SJSA1 (cell line): ENCODE measurements at places on chromosomes 11 and 22. TPM values are rescaled to one million over a fixed set of nuclear protein-coding genes. Genes with fewer than 3 reads are reported as not detected.

DNA sequence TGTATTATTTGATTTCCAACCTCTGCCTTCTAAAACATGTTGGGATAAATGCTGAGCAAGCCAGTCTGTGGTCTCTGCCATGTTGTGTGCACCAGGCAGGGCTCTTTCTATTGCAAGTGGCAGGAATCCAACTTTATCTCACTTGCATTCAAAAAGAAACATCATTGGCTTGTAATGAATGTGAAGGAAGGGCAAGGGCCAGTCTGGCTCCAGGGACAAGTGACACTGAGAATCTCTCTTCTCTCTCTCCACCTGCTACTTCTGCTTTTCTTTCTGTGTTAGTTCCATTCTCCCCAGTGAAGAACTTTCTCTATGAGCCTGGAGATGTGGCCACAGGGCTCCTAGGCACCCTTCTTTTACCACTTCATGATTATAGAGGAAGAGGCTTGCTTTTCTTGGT is 329.9 kb upstream of the NCAM1 start:
- H3K36me3 ChIP-seq = no peaks in the 10 kb centered on the region
- DNase-seq = no peak
- H3K27ac ChIP-seq = no peak overlapping the region
- H3K27me3 ChIP-seq = no peaks in the 10 kb centered on the region

GRCh38 chr11:34960277-34960676 is 43.9 kb downstream of the PDHX start:
- H3K4me3 ChIP-seq = no peak overlapping the region
- no peaks in the 10 kb centered on the region for H3K4me1 ChIP-seq
- H3K36me3 ChIP-seq = peaks cover 18% of the 10 kb centered on the region
- no peaks in the 10 kb centered on the region for H3K27me3 ChIP-seq

DNA sequence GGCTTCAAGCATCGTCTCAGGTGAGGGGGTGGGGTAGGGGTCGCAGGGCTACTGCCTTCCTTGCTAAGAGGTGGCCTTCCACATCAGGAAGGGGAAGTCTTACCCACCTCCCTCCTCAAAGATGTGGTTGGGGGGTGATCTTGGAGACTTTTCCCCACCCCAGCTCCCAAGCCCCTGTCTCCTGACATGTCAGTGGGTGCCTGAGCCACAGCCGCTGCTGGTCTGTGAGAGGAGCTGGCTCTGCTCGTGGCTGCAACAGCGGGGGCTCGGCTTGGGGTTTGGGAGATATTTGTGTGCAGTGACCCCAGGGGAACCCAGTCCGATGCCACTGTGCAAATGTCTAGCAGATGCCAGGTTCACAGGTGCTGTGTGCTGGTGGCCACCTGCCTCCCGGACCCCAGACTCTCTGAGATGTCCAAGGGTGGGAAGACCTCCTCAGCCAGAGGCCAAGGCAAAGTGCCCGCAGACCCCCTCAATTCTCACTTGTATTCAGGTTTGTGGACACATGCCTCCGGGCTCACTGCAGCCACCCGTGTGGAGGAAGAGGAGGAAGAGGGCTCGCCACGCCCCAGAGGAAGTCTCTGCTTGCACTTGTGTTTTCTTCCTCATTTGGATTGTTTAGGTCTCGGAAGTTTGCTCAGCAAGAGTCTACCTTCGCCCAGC is 1.9 kb downstream of the KCNQ1 start:
- H3K36me3 ChIP-seq = no peaks in the 10 kb centered on the region
- H3K4me1 ChIP-seq = peaks cover 5% of the 10 kb centered on the region
- H3K4me3 ChIP-seq = no peak overlapping the region
- H3K27ac ChIP-seq = no peak overlapping the region

- H3K27me3 ChIP-seq = no peaks in the 10 kb centered on the region
- H3K36me3 ChIP-seq = peaks cover 86% of the 10 kb centered on the region
- no peak overlapping the region for H3K4me3 ChIP-seq
- DNase-seq = no peak
- no peak overlapping the region for H3K27ac ChIP-seq
- peaks cover 11% of the 10 kb centered on the region for H3K4me1 ChIP-seq
These were observed 47.7 kb downstream of the DKK3 start for GRCh38 chr11:11960687-11961086.

The EMSY gene
- 8.8 and 21.7 TPM in 2 replicates for total RNA-seq

The OR5AK2 gene
- total RNA-seq = not detected in 2 replicates

DNA sequence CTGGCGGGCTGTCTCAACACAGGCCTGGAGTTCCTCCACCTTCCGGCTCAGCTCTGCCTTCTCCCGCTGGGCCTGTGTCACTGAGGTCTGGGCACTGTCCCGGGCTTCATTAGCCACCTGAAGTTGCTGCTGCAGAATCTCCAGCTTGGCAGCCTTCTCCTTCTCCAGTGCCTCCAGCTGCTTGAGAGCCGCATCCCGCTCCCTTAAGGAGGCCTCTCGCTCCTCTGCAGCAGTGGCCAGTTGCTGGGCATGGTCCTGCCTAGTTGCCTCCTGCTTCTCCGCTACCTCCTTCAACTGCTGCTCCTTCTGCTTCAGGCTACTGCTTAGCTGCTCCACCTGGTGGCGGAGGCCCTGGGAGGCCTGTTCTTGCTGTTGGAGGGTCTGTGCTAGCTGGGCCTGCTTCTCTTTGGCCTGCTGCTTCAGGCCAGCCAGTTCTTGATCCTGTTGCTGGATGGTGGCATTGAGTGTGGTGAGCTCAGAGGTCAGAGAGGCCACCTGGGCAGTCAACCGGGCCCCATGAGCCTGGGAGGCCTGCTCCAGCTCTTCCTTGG is 16.9 kb downstream of the IL18BP start:
- no peak overlapping the region for H3K27ac ChIP-seq
- no peak for DNase-seq
- no peaks in the 10 kb centered on the region for H3K27me3 ChIP-seq

GRCh38 chr22:48459259-48459658 is 1368.4 kb downstream of the BRD1 start:
- no peaks in the 10 kb centered on the region for H3K36me3 ChIP-seq
- H3K27me3 ChIP-seq = no peaks in the 10 kb centered on the region
- H3K4me3 ChIP-seq = no peak overlapping the region
- no peak overlapping the region for H3K27ac ChIP-seq
- peak; percentile 30 for DNase-seq

GRCh38 chr11:73659961-73660360 is 13.6 kb downstream of the PLEKHB1 start:
- no peaks in the 10 kb centered on the region for H3K36me3 ChIP-seq
- no peak for DNase-seq
- H3K27me3 ChIP-seq = no peaks in the 10 kb centered on the region
- H3K4me3 ChIP-seq = no peak overlapping the region
- H3K27ac ChIP-seq = no peak overlapping the region

DNA sequence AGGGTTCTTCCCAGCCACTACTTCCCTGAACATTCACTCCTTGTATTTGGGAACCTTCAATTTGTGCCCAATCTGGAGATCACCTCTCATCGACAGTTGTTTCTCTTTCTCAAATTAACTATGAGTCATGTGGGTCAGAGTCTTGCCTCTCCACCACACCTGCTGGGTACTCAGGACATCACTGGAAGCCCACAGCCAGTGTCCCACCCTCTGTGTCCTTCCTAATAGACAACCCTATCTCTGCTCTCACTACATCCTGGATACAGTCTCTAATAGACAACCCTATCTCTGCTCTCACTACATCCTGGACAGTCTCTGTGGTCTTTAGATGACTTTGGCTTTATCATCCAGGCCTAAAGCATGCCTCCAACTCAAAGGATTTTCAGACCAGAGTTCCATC is 70.1 kb downstream of the ARL14EP start:
- DNase-seq = no peak
- no peak overlapping the region for H3K27ac ChIP-seq
- no peaks in the 10 kb centered on the region for H3K36me3 ChIP-seq
- no peaks in the 10 kb centered on the region for H3K4me1 ChIP-seq
- H3K27me3 ChIP-seq = no peaks in the 10 kb centered on the region

GRCh38 chr11:18802381-18803257 is 11.0 kb upstream of the PTPN5 start:
- DNase-seq = peak; percentile 15
- no peak overlapping the region for H3K27ac ChIP-seq
- no peak overlapping the region for H3K4me3 ChIP-seq
- H3K4me1 ChIP-seq = no peaks in the 10 kb centered on the region
- no peaks in the 10 kb centered on the region for H3K36me3 ChIP-seq
- H3K27me3 ChIP-seq = no peaks in the 10 kb centered on the region

The OLFML1 gene
- 0.09 and 1.1 TPM in 2 replicates for total RNA-seq

The DDX25 gene
- total RNA-seq = not detected in 2 replicates

DNA sequence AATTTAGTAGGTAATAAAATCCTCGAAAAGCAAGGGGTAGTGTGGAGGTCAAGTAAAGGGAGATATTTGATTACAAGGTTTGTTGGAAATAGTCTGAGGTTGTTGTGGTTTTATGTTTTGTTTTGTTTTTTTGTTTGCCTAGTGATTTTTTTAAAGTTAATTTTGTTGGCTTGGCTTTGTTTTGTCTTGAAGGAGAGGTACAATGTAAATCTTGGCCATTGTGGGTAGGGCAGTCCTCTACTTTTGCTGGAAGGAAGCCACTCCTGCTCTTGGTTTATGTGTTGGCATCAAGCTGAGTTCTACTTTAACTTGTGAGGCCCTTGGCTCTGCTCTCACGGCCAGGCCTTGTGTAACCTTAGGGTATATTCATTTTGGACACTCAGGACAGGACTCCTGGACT is 3.2 kb downstream of the AMOTL1 start:
- H3K27ac ChIP-seq = no peak overlapping the region
- no peak for DNase-seq
- H3K4me1 ChIP-seq = peaks cover 12% of the 10 kb centered on the region
- H3K36me3 ChIP-seq = no peaks in the 10 kb centered on the region
- no peak overlapping the region for H3K4me3 ChIP-seq

- H3K4me1 ChIP-seq = no peaks in the 10 kb centered on the region
- H3K36me3 ChIP-seq = no peaks in the 10 kb centered on the region
- H3K27ac ChIP-seq = no peak overlapping the region
- H3K27me3 ChIP-seq = no peaks in the 10 kb centered on the region
These were observed 429.0 kb downstream of the SOX6 start for GRCh38 chr11:15927196-15927863.

The ACR gene
- not detected in 2 replicates for total RNA-seq

The ROM1 gene
- total RNA-seq = 3.1 and 10.4 TPM in 2 replicates

DNA sequence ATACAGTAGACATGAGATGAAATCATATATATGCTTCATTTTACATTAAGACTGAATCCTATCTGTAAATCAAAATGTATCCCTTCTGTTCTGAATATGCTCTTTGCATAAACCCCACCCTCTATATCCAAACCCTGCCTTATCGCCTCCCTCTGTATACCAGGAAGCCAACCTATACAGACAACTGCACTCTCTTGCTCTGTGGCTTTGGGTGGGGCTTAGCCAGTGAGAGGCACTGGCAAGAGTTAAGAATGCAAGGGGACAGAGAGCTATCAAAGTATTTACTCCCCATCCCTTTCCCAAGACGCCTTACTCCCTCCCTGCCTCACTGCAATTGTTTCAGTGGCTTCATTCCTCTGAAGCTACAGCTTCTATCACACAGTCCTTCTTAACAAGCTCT is 309.8 kb downstream of the TTC28 start:
- no peaks in the 10 kb centered on the region; the same call in 1 of the 2 replicates for H3K4me1 ChIP-seq
- no peak overlapping the region for H3K4me3 ChIP-seq
- DNase-seq = no peak
- no peaks in the 10 kb centered on the region for H3K27me3 ChIP-seq
- H3K36me3 ChIP-seq = no peaks in the 10 kb centered on the region

The CENPM gene
- 26.2 and 51.9 TPM in 2 replicates for total RNA-seq

DNA sequence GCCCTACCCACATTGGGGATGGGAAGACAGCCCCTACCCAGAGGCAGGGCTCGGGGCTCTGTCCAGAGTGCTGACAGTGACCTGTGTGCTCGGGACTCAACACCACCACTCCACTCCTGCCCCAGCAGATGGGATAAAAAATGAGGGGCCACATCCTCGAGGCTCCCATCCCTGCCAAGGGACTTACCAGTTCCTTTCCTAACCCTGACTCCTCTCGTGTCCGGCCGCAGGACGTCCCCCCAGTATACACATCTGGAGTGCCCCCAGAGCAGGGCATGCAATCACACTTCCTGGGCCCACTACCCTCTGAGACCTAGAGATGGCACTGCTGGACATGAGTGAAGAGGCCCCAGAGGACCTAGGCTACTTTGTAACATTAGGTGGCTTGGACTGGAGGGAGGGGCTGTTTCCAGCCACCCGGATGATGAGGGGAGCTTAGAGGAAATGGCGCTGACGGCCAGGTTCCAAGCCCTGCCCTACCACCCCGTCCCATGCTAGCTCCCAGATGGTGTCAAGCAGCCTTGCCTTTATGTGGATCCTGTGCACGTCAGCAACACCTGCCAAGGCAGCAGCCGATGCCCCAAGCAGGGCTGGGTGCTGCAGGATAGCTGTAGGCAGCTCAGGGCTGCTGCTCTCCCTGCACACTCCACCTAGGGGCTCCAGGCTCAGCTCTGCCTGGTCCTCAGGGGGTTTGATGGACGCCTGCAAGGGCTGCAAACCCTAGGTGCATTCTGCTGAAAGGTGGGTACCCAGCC is 86.6 kb downstream of the DGCR2 start:
- H3K4me1 ChIP-seq = no peaks in the 10 kb centered on the region
- H3K4me3 ChIP-seq = no peak overlapping the region
- peaks cover 17% of the 10 kb centered on the region for H3K36me3 ChIP-seq
- no peak overlapping the region for H3K27ac ChIP-seq
- no peaks in the 10 kb centered on the region for H3K27me3 ChIP-seq

DNA sequence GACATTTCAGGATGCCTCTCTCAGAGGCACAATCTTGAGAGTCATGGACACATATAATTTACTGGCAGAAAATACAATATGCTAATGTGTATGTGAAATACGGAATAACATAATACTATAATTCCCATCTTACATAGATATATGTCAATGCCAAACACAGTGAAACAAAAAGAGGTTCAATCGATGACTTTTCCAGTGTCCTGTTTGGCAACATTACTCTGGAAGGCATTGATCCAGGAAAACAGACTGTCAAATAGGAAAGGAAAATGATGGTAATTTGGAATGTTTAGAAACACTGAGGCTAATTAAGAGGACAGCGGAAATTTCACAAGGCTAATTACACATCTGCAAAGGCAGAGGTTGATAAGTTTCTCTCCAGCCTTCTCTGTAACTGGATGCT is 942.3 kb downstream of the LRRC4C start:
- no peaks in the 10 kb centered on the region for H3K27me3 ChIP-seq
- no peak overlapping the region for H3K4me3 ChIP-seq
- H3K36me3 ChIP-seq = no peaks in the 10 kb centered on the region
- DNase-seq = no peak
- H3K27ac ChIP-seq = no peak overlapping the region

The B3GAT1 gene
- total RNA-seq = not detected in 2 replicates

The KMT5B gene
- total RNA-seq = 57.2 and 58.8 TPM in 2 replicates

The TEX54 gene
- not detected in 2 replicates for total RNA-seq

DNA sequence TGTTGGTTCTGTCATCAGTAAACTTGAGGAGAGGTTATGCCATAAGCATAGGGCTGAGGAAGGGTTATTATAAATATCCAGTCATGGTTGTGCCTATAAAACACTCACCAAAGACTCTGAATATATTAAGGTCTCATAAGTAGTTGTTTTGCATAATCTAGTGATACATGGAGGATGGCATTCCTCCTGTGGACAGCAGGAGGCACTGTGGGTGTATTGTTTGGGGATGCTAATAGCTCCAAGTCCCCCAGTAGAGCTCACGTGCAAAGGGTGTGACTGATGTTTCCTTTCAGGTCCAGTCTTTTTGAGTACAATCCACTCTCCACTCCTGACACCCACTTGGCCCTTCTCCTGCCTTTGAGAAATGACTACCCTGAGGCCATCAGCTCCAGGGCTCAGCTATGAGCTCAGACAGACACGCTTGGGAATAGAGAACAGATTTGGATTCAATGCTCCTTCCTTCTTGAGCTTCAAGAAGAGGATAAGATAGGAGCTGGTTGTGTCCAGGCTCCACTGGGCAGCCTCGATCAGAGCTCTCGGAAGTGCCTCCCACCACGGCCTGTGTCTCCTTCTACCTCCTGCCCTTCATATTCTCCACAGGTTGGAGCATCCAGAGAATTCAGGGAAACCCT is 85.2 kb upstream of the IGLL5 start:
- DNase-seq = no peak
- H3K4me3 ChIP-seq = no peak overlapping the region
- H3K27ac ChIP-seq = no peak overlapping the region
- H3K27me3 ChIP-seq = peaks cover 8% of the 10 kb centered on the region; the same call in 1 of the 2 replicates
- no peaks in the 10 kb centered on the region for H3K4me1 ChIP-seq

The KDM4E gene
- not detected in 2 replicates for total RNA-seq

The TBC1D10A gene
- 17.4 and 18.1 TPM in 2 replicates for total RNA-seq
